ENCODE measurements at places on chromosomes 3 and 15. TPM values are rescaled to one million over a fixed set of nuclear protein-coding genes. Genes with fewer than 3 reads are reported as not detected.

Gene CHDH
- 0.70 TPM for total RNA-seq

Gene CRYBG3
- total RNA-seq = 7.2 TPM

Gene TYRO3
- total RNA-seq = 5.7 TPM

Gene MYRIP
- total RNA-seq = not detected

Gene TARS3
- total RNA-seq = 5.2 TPM

Gene PLSCR5
- not detected for total RNA-seq

Gene EXD1
- not detected for total RNA-seq

Gene TRAT1
- not detected for total RNA-seq

Gene CLDN16
- 0.37 TPM for total RNA-seq

Gene MRAS
- total RNA-seq = 2.7 TPM

Gene TGM5
- total RNA-seq = 0.92 TPM

Gene GNAT1
- 0.35 TPM for total RNA-seq

Gene PTX3
- total RNA-seq = 0.49 TPM

Gene MAP2K1
- 40.4 TPM for total RNA-seq

Gene IL1RAP
- 42.8 TPM for total RNA-seq

Gene GOLGA6D
- total RNA-seq = not detected

Gene TLR9
- total RNA-seq = 0.07 TPM

Gene IGSF10
- 0.07 TPM for total RNA-seq

Gene DNAH12
- not detected for total RNA-seq

Gene MEGF11
- total RNA-seq = not detected

Gene EPHA3
- not detected for total RNA-seq

Gene ZNF619
- 3.7 TPM for total RNA-seq

Gene IL5RA
- not detected for total RNA-seq

Gene GP9
- total RNA-seq = not detected

Gene C3orf20
- total RNA-seq = not detected

Gene TMEM108
- total RNA-seq = not detected

Gene ANKUB1
- 1.7 TPM for total RNA-seq

Gene A4GNT
- total RNA-seq = not detected

Gene CCR8
- not detected for total RNA-seq

Gene EID1
- total RNA-seq = 166 TPM

Gene PLA2G4F
- total RNA-seq = 3.5 TPM

Gene SYNM
- total RNA-seq = 0.74 TPM

Gene FBXO40
- not detected for total RNA-seq

Gene CACNA1D
- not detected for total RNA-seq

Gene SAMD7
- total RNA-seq = not detected

Gene TRH
- total RNA-seq = not detected

Gene EOMES
- total RNA-seq = not detected

Gene GALNT15
- 0.42 TPM for total RNA-seq

Gene SOX2
- total RNA-seq = 24.8 TPM

Gene OIP5
- total RNA-seq = 15.5 TPM

Gene REC114
- not detected for total RNA-seq

Gene SCAANT1
- total RNA-seq = not detected

Gene MBD4
- total RNA-seq = 19.7 TPM

Gene ZBTB20
- 1.5 TPM for total RNA-seq

Gene TRPM1
- total RNA-seq = 0.07 TPM

Gene ZBED2
- 21.3 TPM for total RNA-seq

Gene SHC4
- 0.37 TPM for total RNA-seq

Gene C3orf22
- total RNA-seq = not detected

Gene GOLGA8O
- not detected for total RNA-seq

Gene CPLX3
- total RNA-seq = not detected

Gene IQCH
- total RNA-seq = 2.6 TPM

Gene MESP1
- total RNA-seq = not detected

Gene RARB
- 1.9 TPM for total RNA-seq

Measured in airway epithelial cell (primary cell).